ENCODE measurements at places on chromosomes 16 and 17.

- no peak for DNase-seq
Measured at GRCh38 chr17:43092901-43093300, 32.3 kb downstream of the BRCA1 start.

DNA sequence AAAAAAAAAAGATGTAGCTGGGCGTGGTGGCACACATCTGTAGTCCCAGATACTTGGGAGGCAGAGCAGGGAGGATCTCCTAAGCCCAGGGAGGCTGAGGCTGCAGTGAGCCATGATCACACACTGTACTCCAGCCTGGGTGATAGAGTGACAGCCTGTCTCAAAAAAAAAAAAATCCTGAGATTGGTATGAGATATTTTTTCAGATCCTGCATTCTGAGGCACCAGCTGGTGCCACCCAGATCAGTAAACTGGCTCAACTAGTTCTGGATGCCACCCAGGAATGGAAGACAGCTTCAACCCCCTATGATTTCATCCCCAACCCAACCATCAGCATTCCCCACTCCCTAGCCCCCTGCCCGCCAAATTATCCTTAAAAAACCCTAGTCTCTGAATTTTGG is 7.1 kb upstream of the GJC1 start:
- DNase-seq: no peak

DNA sequence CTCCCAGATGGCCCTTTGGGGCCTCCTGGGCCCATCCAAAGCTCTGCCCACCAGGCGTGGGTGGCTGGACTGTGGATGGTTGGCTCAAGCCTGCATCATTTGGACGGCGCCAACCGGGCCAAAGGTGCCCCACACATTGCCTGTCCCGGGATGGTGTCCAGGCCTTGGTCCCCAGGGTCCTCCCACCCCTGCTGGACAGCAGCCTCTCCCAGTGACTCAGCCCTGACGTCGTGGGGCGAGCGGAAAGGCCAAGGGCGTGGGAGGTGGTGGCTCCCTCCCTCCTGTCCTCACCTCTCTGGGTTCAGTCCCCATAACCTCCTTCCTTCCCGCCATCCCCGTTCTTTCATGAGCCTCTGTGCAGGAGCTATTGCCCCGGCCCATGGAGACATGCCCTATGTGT is 42.1 kb upstream of the DLX4 start:
- DNase-seq: no peak

- no peak for DNase-seq
Measured at GRCh38 chr16:76639685-76640289, 362.6 kb downstream of the CNTNAP4 start.

DNA sequence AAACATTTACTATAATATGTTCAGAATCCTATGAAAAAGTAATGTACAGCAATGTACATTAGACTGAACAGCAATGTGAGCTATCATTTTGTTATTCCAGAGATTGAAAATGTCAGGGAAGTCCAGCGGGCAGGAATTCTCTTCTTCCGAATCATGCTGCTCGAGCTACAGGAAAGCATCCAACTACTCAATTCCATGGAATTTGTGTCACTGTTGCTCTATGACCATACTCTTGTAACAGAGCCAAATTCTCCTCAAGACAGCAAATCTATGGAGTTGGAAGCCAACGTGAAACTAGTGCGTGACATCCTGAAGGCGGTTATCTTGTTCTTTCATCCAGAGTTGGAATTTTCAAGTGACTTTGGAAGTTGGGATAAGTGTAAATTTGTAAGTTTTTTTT is 24.8 kb upstream of the NSRP1 start:
- DNase-seq: no peak

- DNase-seq: no peak
Measured at GRCh38 chr17:61285526-61286320, 113.9 kb upstream of the TBX2 start.

DNA sequence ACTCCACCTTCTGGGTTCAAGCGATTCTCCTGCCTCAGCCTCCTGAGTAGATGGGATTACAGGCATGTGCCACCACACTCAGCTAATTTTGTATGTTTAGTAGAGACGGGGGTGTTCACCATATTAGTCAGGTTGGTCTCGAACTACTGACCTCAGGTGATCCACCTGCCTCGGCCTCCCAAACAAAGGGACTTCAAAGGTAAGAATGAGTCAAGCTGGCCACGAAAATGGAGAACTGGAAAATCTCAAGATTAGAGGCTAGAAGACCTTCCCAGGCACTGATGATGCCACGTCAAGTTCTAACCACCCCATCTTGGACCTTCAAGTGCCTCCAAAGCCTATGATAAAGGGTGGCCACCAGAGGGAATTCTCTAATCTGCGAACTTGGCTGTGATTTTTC is 1.3 kb upstream of the CCL15 start:
- DNase-seq: no peak

GRCh38 chr17:45366691-45367090 is 49.9 kb upstream of the MAP3K14 start:
- no peak for DNase-seq

DNA sequence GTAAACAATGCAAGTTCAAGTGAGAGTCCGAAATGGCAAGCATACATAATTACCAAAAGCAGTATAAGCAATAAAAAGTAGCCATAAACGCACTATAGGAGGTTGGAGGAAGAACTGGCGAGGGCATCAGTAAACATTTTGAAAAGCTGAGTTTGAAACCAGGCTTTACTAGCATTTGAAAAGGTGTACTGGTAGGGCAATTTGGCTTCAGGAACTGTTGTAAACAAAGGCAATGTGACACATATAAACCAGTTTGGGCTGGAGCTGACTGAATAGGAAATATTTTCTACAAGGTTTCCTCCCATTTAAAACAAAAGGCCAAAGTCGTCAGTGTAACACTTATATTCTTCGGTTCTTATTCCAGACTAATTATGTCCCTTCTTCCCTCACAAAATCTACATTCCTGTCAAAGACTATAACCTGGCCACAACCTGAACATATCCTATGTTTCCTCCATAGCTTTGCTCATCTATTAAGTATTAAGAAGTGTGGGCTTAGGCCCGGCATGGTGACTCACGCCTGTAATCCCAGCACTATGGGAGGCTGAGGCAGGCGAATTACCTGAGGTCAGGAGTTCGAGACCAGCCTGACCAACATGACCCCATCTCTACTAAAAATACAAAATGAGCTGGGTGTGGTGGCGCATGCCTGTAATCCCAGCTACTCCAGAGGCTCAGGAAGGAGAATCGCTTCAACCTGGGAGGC is 7.8 kb downstream of the CBX1 start:
- no peak for DNase-seq

DNA sequence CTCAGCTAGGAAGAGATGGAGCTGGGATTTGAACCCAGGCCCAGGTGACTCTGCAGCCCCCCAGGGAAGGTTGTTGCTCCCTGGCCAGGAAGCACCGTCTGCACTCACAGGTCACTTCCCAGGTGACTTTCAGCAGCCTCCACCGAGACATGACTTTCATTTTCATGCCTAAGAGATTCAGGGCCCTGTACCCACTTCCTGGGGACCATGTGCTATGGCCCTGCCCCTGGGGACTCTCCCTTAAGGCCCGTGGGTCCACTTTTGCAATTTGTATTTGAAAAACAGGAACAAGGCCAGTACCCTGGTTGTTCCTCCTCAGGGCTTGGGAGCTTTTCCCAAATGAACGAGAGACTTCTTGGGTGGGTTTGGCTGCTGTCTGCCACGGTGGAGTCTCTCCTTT is 191.0 kb downstream of the IRF8 start:
- DNase-seq: peak; percentile 35

GRCh38 chr17:72244494-72244893 is 123.7 kb downstream of the SOX9 start:
- no peak for DNase-seq

DNA sequence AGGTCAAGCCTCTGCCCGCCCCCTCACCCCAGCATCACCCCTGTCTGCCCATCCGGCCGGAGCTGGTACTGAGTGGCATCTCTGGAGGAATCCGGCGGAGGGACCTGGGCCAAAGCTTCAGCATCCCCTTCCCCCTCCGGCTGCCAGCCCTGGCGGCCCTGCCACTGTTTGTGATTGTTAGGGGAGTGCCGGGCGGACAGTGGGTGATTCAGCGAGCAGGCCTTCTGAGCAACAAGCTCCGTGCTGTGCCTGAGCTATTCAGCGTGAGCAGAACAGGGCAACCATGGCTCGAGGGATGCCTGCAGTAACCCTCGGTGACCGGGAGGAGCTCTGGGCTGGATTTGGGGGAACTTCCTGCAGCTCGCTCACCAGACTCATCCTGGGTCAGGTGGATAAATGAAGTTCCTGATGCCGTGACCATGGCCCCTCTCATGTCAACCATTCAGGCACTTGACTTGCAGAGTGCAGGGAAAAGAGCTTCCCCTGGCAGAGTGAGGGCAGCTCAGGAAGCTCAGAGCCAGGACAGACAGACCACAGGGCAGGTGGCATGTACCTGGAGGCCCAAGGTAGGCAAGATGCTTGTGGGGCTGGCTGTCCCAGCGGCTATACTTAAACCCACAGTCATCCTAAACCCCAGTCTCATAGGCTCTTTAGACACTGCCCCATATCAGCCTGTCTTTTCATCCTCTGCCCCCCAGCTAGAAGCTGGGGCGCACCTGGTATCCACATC is 24.3 kb upstream of the MLKL start:
- DNase-seq: peak; percentile 95

GRCh38 chr17:63542942-63543821 is 7.1 kb upstream of the DCAF7 start:
- no peak for DNase-seq

DNA sequence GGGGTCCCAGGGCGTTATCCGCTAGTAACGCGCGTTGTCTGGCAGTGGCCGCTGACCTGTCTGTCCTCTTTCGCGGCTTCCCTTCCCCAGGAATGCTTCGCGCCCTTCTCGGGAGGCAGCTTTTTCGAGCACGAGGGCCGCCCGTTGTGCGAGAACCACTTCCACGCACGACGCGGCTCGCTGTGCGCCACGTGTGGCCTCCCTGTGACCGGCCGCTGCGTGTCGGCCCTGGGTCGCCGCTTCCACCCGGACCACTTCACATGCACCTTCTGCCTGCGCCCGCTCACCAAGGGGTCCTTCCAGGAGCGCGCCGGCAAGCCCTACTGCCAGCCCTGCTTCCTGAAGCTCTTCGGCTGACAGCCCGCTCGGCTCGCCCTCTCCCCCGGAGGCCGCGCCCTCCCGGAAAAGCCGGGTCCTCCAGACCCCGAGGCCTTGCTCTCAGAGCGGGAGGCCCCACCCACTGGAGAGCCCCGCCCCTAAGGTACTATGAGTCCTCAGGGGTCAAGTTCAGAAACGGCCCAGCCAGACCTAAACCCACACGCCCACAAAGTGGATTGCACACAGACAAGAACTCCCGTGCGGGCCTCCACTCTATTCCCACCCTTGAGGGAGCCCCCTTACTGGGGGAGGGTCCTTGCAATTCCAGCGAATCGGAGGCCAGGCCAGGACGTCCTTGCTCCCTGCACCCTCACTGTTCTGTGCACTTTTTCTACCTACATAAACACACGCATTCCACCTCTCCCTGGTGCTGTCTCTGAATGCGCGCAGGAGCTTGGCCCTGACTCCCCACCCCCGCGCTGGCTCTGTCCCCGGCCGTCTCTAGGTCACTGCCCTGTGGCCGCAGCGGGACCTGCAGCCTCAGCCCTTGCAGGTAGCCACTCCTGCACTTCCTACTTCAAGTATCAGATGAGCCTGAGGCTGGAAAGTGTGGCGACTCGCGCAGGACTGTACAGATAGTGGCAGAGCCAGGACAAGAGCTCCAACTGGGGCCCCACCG is 5.4 kb upstream of the SLC5A2 start:
- DNase-seq: peak; percentile 84

- DNase-seq: no peak
Measured at GRCh38 chr17:18860161-18860972, 2.4 kb downstream of the PRPSAP2 start.
